ENCODE measurements at places on chromosomes 7 and 10. TPM values are rescaled to one million over a fixed set of nuclear protein-coding genes. Genes with fewer than 3 reads are reported as not detected.

Gene KNDC1
- total RNA-seq, result 5.7 TPM

Gene CYP3A5
- 17.5 TPM for total RNA-seq

Gene ANKRD30A
- total RNA-seq, result under 0.01 TPM

Gene CLRN3
- not detected for total RNA-seq

Gene LRIT1
- total RNA-seq, result not detected

Gene HOXA5
- 12.0 TPM for total RNA-seq

Gene EPHB6
- total RNA-seq, result 16.0 TPM

- no peak for DNase-seq
Measured at GRCh38 chr10:96401036-96401435, 42.2 kb upstream of the OPALIN start.

GRCh38 chr7:55303220-55303619 lies 61.9 kb upstream of the LANCL2 start:
- DNase-seq, result no peak

- DNase-seq, result no peak
Measured at GRCh38 chr10:42953684-42954674, 122.9 kb upstream of the RET start.

DNA sequence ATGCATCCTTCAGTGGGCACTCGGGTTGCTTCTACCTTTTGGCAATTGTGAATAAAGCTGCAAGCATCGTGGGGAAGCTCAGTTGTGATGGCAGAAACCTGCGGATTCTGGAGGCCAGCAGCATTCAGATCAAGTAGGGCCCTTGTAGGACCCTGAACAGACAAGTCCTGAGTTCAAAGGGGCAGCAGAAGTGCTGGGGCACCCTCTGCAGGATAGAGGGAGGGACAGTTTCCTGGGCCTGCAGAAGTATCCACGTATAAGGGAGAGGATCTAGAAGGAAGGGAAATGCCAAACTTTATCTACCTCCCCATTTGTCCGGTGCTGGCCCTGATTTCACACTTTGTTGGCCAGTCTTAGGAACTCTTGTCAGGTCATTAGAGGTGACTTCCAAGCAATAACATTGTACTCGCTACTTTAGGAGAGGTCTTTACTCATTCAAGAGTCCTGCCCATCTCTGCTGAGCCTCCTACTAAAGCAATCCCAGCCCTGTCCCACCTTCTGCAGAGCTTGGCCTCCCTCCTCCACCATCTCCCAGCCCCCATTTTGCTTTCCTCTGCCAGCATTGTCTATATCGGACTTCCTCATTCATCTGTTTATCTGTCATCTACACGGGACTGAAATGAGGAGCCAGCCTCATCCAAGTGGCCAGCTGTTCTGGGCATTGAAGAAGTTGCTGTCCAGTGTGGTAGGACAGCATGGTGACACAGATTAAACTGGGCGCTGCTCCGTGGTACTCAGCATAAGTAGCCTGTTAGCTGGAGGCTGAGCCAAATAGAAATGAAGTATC lies 26.6 kb upstream of the R3HCC1L start:
- no peak for DNase-seq

GRCh38 chr7:130293521-130293920 lies 560 bp downstream of the CPA4 start:
- no peak for DNase-seq

DNA sequence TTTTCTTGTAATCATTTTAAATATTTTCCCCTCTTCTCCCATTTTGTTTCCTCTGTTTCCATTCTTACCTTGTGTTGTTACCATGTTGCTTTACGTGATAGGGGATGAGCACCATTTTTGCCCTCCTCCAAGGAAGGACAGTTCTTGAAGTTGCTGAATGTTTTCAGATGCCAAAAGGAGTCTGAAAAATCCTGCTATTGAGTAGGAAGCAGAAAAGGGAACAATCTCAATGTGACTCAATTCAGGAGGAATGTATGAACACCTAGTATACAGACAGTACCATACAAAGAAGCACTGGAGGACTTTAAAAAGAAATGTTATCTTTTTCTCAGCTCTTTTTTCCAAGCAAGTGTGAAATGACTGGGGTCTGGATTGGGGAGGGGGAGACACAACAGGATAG lies 5.1 kb upstream of the NAMPT start:
- no peak for DNase-seq

- no peak for DNase-seq
Measured at GRCh38 chr7:30087371-30087770, 47.4 kb upstream of the MTURN start.

Data from tibial nerve (tissue), 4 donors.